ENCODE measurements at places on chromosomes 4 and X.

- DNase-seq = no peak
These were observed 65.5 kb downstream of the EDNRA start for GRCh38 chr4:147546349-147546748.

- DNase-seq = no peak
These were observed 52.1 kb downstream of the SPIN3 start for GRCh38 chrX:56943264-56943663.

GRCh38 chrX:153970357-153971123, 1.1 kb downstream of the HCFC1 start:
- DNase-seq = no peak

GRCh38 chrX:154430479-154430878, 2.0 kb downstream of the ATP6AP1 start:
- DNase-seq = no peak

- DNase-seq = no peak
These were observed 187.3 kb downstream of the MAB21L2 start for GRCh38 chr4:150769248-150769647.

DNA sequence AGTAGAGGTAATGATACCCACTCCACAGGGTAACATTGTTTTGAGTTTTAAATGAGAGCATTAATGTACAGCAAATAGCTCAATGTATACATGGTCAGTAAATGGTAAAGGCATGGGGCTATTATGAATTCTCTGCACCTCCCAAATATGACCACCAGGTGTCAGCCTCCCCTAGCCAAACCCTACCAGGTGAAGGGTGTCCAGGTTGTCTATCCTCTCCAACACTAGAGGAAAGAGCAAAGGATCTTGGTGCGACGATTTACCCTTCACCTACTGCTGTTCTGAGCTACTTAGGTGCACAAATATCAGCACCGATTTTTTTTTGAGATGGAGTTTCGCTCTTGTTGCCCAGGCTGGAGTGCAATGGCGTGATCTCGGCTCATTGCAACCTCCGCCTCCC, 26.5 kb upstream of the XIAP start:
- DNase-seq = no peak

DNA sequence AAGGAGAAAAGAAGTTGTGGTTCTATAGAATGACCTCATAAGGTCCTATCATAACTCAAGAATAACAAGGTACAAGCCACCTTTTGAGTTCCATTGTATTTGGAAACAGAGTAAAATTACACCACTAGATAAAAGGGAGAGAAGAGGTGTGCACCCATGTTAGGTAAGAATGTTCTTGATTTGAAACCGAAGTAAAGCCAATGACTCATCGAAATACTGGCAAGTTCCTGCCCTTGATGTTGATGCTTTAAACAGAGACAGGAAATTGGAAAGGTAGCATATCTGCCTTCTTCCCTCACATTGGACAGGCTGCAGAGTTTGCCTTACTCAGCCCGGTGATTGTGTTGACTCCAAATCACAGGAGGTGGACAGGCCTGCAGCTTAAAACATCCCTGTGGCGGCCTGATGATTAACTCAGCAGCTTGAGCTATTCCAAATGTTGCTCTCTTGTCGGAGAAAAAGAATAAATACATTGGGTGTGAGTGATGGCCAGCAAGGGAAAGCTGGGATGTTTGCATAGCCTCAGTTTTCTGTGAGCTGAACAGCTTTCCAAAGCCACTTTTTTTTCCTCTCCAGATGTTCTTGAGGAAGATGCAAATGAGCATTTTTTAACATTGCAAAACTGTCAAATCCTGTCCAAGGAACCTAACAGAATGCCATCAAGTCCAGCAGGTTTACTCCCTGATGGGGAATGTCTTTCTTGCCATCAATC, 321.1 kb downstream of the NKX6-1 start:
- DNase-seq = no peak

DNA sequence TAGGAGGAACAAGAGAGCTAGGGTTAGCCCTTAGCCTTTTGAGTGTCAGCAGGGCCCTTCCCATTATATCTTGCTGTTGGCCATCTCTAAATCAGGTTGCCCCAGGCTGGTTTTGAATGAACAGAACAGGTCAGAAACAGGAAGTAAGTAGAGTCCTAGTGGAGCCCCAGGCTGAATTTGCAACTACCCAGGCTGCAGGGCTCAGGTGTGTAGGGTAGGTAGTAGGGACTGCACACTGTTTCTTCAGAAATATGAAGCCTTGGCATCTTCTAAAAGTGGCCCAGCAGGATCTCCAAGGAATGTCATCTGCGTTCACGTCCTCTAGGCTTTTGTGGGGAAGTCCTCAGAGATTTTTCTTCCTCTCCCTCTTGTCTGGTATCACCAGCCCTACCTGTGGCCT, 90.2 kb downstream of the ADGRG4 start:
- DNase-seq = no peak

- no peak for DNase-seq
These were observed 9.9 kb downstream of the CFAP99 start for GRCh38 chr4:2428496-2429213.

DNA sequence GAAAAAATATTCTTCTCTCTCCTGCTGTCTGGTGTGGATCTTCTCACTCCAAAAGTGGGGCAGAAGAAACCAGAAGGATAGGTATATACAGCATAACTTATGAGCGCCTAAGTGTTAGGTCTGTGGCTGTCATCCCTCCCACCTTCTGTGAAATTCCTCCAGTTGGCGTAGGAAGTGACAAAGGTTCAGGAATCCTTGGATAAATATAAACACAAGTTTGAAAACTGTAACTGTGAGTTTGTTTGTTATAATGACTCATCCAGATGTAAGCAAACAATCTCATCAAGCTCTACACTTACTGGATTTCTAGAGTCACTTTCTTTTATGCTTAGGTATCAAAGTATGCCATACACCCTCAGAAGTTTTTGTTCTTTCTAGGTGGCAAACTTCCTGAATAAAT, 405.2 kb downstream of the FAT4 start:
- DNase-seq = no peak

DNA sequence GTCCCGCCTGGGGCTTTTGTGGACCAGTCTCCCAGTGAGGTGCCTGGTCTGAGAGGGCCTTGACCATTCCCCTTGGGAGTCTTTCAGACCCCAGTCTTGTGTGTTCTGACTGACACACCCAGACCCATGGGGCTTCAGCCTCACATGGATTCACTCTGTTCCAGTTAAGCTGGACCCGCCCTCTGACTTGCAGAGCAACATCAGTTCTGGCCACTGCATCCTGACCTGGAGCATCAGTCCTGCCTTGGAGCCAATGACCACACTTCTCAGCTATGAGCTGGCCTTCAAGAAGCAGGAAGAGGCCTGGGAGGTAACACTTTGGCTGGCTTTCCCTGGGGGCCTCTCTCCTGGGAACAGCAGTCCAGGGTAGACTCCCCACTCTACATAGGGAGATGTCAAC, 6.8 kb downstream of the IL9R start:
- DNase-seq = no peak

GRCh38 chr4:173139561-173139960, 29.1 kb upstream of the GALNT7 start:
- no peak for DNase-seq

DNA sequence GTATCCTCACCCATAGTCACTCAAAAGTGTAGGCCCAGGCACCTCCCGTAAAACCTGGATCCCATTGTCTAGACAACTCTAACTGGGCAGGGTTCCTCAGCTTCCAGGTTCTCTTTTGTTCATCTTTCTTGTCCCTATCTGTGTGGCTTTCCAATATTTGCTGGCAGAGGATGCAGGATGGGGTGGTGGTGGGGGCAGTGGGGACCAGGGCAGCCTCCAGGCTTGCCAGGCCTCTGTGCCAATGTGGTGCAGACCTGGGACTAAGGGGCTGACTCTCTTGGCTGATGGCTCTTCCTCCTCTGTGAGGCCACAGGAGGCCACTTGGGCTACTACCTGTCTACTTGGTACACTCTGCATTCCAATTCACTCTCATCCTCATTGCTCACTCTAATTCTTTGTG, 76.4 kb downstream of the NBDY start:
- DNase-seq = no peak

- no peak for DNase-seq
These were observed 209.7 kb downstream of the LRBA start for GRCh38 chr4:150805183-150806025.

DNA sequence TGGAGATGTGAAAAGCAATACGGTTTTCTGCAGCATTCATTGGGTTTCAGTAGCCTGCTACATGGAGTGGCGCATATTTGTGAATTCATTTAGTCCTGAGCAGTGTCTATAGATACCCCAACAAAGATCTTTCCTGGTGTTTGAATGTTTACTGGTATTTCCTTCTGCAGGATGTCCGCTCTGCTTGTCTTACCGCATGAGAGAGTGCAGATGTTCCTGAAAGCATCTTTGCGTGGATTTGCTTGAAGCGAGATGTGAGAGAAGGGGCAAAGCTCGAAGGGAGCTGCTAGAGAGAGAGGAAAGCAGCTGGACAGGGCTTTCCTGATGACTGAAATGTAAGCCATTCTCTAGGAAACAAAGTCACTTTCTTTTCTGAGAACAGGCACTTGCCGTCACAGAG, 40.9 kb upstream of the GYPA start:
- no peak for DNase-seq

GRCh38 chr4:61866378-61867030, 666.4 kb downstream of the ADGRL3 start:
- no peak for DNase-seq

DNA sequence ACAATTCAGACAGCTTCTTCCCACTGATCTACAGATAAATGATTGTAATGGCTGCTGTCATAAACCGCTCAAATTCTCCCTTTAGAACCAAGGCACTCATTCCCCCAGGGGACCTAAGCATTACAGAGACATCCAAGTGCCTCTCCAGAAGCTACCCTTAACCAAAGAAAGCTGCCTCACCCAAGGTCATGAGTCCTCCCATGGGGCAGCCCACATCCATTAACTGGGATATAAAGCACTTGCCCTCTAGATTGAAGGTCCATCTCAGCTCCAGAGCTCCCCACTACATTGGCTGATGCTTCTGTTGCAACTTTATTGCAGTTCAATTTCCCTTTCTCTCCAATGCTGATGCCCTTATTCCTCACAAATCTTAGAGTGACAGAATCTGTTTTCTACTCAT, 40.5 kb upstream of the DCAF8L2 start:
- no peak for DNase-seq

GRCh38 chrX:40952855-40953254, 132.4 kb upstream of the USP9X start:
- no peak for DNase-seq

GRCh38 chr4:70932984-70933383, 30.8 kb downstream of the MOB1B start:
- no peak for DNase-seq

DNA sequence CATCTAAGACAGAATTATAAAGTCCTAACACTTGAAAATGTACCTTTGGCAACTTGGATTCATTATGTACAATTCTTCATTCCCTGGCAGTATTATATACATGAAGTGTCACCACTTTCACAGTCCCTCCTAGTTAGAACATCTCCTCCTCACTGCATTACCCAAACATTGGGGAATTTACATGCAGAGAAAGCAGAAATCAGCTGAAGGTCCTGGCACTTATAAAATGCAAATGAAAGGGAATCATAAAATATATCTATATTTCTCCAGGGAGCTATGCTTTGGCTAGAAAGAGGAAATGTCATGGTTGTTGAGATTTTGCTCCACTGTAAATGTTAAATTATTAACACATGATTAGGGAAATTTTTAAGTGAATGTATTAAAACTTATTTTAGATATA, 835.6 kb upstream of the SLIT2 start:
- DNase-seq = no peak

- DNase-seq = no peak
These were observed 445.4 kb downstream of the BCOR start for GRCh38 chrX:39652336-39652735.

GRCh38 chr4:19425146-19425545, 826.6 kb upstream of the SLIT2 start:
- DNase-seq = no peak

DNA sequence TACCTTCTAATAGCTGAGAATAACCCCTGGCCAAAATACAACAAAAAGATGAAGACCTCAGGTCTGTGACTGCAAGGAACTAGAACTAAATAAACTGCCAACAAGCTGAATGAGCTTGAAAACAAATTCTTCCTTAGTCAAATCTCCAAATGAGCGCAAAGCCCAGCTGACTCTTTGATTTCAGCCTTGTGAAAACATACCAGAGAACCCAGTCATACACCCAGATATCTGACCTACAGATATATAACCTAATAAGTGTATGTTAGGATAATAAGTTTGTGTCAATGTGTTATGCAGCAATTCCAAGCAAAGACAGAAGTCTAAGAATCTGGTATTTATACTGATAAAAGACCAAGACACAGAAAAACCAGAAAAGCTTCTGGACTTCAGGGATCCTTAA, 38.0 kb upstream of the ADGRL3 start:
- DNase-seq = no peak

DNA sequence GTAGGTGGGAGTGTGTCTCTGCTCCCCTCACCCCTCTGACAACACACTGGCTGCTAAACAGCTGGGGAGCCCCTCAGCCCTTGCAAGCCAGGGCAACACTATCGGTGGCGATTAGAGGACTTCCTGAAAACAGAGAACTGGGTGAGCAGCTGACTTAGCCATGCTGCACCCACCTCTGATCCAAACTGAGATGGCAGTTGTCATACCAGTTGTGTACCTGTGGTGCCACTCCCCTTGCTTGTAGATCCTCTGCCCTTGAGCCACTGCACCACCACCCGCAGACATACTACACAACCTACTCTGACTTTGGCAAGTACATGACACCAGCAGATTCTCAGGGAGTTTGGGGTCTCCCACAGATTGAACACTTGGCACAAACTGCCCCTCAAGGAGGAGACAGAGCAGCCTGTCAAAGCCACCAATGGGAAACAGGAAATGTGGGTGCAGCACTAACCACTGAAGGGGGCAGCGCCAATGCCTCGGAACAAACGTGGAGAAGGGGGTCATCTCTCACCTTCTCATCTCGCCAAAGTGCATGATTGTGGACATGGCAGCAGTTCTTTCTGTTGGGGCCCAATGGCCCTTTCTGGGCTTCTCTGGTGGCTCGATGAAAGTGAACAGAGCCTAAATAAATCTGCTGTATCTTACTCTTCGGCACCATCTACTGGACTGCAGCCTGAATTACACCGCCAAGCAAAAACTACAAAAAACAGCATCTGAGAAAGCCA, 119.8 kb downstream of the NEK1 start:
- DNase-seq = no peak

- no peak for DNase-seq
These were observed 28.4 kb downstream of the ALPK1 start for GRCh38 chr4:112325530-112325929.

DNA sequence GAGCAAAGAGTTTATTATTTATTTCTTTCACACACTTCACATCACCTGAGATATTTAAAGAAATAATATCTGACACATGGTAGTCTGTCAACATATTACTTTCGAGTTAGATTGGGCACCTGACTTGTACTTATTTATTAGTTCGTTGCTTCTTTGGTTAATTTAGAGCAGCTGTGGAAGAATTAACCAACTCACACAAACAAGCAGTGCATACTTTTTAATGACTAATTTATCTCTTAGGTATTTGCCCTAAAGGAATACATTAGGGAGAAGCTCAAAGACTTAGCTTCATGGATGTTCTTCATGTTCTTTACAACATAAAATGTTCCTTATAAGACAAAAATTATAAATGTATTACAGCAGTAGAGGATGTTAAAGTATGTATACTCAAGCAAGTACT, 242.9 kb downstream of the ARHGAP24 start:
- no peak for DNase-seq

All from GOT3 (cell line).